ENCODE measurements at places on chromosomes 13 and 19. TPM values are rescaled to one million over a fixed set of nuclear protein-coding genes. Genes with fewer than 3 reads are reported as not detected.

The CYTH2 gene
- total RNA-seq, result 66.2 TPM

The GPR108 gene
- total RNA-seq, result 42.3 TPM

DNA sequence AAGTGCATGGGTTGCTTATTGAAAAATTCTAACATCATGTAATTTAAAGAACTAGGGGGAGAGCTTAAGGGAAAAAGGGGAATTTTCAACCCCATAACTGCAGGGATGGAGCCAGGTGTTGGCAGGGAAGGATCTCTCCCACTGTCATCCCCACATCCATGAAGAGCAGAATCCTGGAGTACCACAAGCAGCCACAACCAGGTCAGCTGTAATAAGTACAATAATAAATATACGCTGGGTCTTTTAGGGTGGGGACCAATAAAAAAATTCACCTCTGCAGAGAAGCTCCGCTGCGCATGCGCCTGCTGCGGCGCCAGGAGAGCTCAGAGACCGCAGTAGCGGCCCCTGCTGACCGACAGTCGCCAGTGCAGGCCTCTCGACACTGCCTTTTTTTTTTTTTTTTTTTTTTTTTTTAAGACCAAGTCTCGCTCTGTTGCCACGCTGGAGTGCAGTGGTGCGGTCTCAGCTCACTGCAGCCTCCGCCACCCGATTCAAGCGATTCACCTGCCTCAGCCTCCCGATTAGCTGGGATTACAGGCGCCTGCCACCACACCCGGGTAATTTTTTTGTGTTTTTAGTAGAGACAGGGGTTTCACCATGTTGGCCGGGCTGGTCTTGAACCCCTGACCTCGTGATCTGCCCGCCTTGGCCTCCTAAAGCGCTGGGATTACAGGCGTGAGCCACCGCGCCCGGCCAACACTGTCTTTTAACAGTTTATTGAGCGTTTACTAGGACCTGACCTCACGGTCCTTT lies 2.5 kb upstream of the EEF2 start:
- no peaks in the 10 kb centered on the region for H3K27me3 ChIP-seq
- peaks cover 21% of the 10 kb centered on the region for H3K36me3 ChIP-seq
- peak overlapping the region; percentile 45 for H3K27ac ChIP-seq
- H3K4me3 ChIP-seq, result peak overlapping the region; percentile 46
- peaks cover 32% of the 10 kb centered on the region for H3K4me1 ChIP-seq
- DNase-seq, result peak; percentile 92

DNA sequence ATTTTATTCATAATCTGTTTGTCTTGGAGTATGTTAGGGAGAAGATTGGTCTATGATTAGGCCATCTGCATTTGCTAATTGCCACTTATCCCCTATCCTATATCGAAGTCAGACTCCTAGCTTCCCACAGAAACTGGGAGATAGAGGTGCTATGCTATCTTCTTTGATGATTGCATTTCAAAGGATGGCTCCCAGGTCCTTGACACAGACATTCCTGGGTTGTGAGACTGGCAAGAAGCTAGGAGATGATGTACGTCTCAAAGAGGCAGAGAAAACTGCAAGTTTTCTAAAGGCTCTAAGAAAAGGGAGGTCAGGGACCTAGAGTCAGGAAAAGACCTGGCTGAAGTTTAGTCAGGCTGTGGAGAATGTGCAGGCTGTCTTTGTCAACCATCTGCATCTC lies 1251.9 kb downstream of the PCDH17 start:
- no peaks in the 10 kb centered on the region for H3K4me1 ChIP-seq
- no peaks in the 10 kb centered on the region for H3K36me3 ChIP-seq
- no peak overlapping the region for H3K27ac ChIP-seq
- H3K27me3 ChIP-seq, result no peaks in the 10 kb centered on the region
- DNase-seq, result no peak

The PDE4C gene
- total RNA-seq, result not detected

DNA sequence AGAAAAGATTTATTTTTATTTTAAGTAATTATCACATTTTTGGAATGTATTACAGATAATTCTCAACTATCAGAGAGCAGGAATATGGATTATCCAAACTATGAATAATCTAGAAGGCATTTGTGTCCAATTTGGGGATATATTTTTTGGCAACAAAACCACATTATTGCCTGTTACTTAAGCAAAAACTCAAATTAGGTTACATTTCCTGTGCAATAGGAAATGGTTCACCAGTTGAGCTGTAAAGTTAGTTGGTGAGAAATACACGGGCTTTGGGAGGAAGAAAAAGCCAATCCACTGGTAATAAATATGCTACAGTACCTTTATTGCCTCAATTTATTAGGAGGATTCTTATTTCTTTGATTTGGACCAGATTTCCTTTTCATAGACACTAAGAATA lies 1075.2 kb downstream of the PCDH9 start:
- DNase-seq, result no peak
- no peak overlapping the region for H3K27ac ChIP-seq
- H3K36me3 ChIP-seq, result no peaks in the 10 kb centered on the region
- H3K4me1 ChIP-seq, result peaks cover 7% of the 10 kb centered on the region
- H3K27me3 ChIP-seq, result no peaks in the 10 kb centered on the region
- no peak overlapping the region for H3K4me3 ChIP-seq

DNA sequence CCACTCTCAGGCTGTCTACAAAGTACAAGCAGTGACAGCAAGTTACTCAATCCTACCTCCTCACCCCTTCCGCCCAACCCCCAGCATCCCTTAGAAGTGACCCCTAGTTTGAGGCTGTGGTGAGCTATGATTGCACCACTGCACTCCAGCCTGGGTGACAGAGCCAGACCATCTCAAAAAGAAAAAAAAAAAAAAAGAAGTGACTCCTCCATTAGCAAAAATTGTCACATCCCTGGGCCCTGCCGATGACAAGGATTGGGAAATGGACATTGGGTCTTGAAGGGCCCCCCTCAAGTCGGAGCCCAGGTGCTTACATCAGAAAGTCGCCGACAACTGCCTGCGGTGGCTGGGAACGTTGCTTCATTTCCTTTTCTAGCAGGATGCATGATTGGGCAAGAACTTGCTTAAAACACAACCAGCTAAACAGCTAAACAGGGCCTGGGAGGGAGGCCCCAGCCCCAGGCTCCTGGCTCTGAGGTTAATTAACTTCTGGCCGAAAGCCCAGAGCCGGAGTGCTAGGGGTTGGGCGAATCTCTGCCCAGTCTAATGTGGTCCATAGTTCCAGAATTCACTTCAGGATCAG lies 15.3 kb downstream of the RAB3D start:
- DNase-seq, result peak; percentile 90
- H3K36me3 ChIP-seq, result no peaks in the 10 kb centered on the region
- peak overlapping the region; percentile 54 for H3K4me3 ChIP-seq
- no peaks in the 10 kb centered on the region for H3K27me3 ChIP-seq

DNA sequence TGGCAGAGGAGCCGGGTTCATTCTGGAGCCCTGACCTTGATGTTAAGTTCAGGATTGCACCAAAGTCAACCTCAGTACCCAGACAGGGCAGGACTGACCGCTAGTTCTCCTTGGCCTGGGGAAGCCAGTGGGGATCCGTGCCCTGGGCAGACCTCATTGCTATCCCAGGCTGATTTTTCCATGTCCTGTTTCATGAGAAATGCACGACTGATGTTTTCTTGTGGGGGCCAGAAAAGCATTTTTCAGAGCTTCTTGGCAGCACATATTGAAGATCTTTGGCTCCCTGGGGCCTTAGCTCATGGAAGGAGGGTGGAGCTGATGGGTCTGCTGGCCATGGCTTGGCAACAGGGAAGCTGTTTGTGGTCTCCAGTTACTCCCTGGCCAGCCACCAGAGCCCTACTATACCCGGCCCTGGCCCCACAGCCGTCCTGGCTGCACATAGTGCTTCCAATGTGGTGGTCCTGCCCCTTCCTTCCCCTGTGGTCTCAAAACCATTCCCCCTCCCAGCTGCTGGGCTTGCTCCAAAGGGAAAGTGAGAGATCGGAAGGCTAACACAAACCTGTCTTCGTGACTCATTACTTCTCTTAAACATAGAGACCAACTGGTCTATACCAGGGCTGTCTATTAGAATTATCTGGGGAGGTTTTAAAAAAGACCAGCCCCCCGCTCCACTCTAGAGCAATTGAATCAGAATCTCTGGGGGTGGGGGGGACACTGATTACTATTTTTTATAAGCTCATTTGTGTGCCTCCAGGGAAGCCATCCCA lies 11.2 kb downstream of the IL17D start:
- peak overlapping the region; percentile 88 for H3K27ac ChIP-seq
- H3K4me3 ChIP-seq, result peak overlapping the region; percentile 69
- peak; percentile 96 for DNase-seq

The SMIM17 gene
- under 0.01 TPM for total RNA-seq

DNA sequence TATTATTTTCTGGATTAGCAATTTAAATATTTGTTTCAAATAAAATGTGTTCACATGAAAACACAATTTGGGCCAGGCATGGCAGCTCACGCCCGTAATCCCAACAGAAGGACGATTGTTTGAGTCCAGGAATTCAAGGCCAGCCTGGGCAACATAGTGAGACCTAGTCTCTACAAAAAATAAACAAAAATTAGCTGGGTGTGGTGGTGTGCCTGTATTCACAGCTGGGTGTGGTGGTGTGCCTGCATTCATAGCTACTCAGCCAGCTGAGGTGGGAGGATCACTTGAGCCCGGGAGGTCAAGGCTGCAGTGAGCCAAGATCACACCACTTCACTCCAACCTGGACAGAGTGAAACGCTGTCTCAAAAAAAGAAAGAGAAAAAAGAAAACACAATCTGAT lies 46.4 kb downstream of the KPNA3 start:
- H3K36me3 ChIP-seq, result peaks cover 12% of the 10 kb centered on the region
- H3K4me3 ChIP-seq, result no peak overlapping the region
- no peak for DNase-seq
- H3K27ac ChIP-seq, result no peak overlapping the region
- no peaks in the 10 kb centered on the region for H3K27me3 ChIP-seq

GRCh38 chr13:111659219-111659775 lies 338.9 kb downstream of the TEX29 start:
- DNase-seq, result no peak
- no peak overlapping the region for H3K4me3 ChIP-seq
- no peaks in the 10 kb centered on the region for H3K36me3 ChIP-seq
- H3K4me1 ChIP-seq, result no peaks in the 10 kb centered on the region
- H3K27ac ChIP-seq, result no peak overlapping the region

The SLC25A42 gene
- total RNA-seq, result 5.6 TPM

DNA sequence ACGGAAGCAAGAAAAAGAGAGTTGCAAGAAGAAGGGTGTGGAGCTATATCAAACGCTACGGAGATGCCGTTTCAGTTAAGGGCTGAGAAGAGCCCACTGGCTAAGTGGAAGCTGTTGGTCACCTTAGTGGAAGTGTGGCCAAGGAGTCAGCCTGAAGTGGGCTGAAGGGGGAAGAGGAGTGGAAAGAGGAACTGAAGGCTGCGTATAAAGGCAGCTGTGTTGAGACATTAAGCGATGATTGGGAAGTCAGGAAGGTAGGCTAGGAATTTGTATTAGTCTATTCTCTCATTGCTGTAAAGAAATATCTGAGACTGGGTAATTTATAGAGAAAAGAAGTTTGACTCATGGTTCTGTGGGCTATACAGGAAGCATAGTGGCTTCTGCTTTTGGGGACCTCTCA lies 14.1 kb upstream of the FRY start:
- H3K4me3 ChIP-seq, result no peak overlapping the region
- H3K36me3 ChIP-seq, result no peaks in the 10 kb centered on the region
- DNase-seq, result no peak
- peaks cover 10% of the 10 kb centered on the region for H3K4me1 ChIP-seq
- no peak overlapping the region for H3K27ac ChIP-seq
- H3K27me3 ChIP-seq, result no peaks in the 10 kb centered on the region

GRCh38 chr13:106382534-106382933 lies 152.9 kb downstream of the EFNB2 start:
- H3K4me3 ChIP-seq, result no peak overlapping the region
- H3K4me1 ChIP-seq, result peaks cover 11% of the 10 kb centered on the region
- no peak for DNase-seq
- no peak overlapping the region for H3K27ac ChIP-seq
- no peaks in the 10 kb centered on the region for H3K27me3 ChIP-seq

The JAK3 gene
- 1.8 TPM for total RNA-seq

The TRPM4 gene
- total RNA-seq, result 15.9 TPM
